ENCODE measurements at places on chromosomes 12 and 14.

DNA sequence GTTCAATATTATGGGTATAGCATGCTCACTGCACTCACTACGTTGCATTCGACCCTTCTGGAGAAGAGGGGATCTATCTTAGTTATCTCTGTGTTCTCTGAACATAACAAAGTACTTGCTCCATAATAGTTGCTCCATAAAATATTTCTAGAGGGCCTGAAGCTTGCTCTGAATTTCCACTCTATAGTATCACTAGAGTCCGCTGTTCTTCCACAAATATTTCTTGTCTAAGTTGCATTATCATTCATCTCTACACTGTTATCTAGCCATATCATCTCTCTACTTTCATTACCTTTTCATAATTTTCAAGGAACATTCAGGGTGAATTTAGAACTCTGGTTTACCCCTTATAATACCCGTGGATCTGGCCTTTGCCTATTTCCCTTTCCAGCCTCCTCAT, 246.1 kb upstream of the PDE3A start:
- no peak for DNase-seq

- DNase-seq: no peak
Observed at GRCh38 chr14:68262567-68262966, 443.0 kb downstream of the RAD51B start.

GRCh38 chr12:54759751-54760150, 94.6 kb upstream of the MUCL1 start:
- DNase-seq: no peak

GRCh38 chr14:95396221-95396620, 76.5 kb upstream of the CLMN start:
- DNase-seq: no peak

GRCh38 chr12:56479625-56480024, 8.3 kb downstream of the GLS2 start:
- DNase-seq: no peak

- DNase-seq: no peak
Observed at GRCh38 chr14:50667684-50667995, 466 bp downstream of the SAV1 start.

DNA sequence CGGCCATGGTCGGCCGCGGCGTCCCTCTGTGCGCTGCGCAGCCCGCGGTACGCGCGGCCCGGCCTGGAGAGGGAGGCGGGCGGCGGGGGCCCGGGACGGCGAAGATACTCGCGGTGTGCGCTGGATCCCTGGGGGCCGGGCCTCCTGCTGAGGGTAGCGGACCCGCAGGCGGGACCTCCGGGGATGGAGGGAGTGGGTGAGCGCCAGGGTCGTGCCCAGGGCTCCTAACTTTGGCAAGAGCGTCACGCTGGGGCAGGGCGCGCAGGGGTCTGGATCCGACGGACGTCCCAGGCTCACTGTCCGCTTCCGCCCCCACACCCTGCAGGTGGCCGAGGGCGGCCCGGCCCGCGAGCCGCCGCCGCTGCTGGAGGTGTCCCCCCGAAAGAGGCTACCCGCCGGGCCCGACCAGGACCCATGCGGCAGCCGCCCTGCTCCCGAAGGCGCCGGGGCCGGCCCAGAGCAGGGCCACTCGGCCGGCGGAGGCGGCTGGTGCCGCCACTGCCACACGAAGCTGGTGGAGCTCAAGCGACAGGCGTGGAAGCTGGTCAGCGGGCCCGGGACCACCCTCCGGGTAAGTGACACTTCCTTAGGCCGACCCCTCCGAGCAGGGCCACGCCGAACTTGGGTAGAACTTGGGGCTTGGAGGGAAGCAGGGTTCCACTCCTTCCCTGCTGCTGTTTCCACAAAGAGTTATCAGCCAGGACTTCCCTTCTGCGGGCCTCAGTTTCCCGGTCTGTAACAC, 502 bp downstream of the KIF26A start:
- peak; percentile 30 for DNase-seq

DNA sequence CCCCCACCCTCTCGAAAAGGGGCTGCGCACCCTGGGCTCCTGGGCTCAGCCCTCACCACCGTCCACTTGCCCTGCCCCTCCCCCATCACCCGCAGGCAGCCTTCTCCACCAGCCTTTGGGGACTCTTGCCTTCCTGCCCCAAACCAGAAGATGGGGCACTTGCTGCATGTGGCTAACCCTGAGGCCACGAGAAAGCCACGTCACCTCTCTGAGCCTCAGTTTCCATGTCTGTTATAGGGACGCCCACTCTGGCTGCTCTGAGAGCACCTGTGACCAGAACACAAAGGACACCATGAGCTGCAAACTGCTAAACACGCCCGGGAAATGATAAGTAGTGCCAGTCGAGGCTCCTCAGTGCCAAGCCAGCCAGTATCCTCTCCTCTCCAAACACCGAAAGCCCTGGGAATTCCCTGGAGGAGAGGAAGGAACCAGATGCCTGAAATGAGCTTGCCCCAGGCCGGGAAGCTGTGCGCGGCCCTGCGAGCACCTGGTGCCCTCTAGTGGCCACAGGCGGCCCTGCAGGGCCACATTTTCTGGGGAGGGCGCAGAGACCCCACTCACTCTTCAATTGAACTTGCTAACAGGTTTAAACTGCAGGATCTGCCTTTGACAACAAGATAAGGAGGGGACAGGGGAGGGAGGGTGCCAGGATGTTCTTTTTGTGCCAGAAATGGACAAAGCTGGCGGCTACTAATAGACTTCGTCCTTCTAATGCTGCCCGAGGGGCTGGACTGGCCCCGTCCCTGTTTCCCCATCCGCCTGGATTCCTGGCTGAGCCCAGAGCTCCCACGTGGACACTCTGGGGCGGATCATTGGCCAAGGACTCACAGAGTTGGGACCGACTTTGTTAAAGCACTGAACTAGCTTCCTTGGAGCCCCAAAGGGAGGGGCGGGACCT, 10.2 kb upstream of the SERPINA9 start:
- peak; percentile 48 for DNase-seq

GRCh38 chr12:52250048-52250990, 17.3 kb downstream of the KRT7 start:
- DNase-seq: no peak

DNA sequence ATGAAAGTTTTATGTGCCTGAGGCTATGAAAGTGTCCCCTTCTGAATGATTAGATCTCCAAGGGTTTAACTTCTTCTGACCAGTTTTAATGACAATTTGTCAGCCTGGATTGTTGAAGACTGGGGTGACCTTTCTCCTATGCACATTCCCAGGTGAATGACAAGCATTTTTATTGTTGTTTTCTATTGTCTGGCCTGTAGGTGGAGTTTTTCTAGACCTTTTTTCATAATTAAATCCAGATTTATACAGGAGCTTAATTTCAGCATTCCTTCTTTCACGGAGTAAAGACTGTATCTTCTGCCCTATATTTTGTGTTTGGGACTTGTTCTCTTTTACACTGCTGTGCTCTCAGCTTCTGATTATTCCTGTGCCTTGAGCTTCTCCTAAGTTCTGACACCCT, 125.0 kb upstream of the FAR2 start:
- no peak for DNase-seq

DNA sequence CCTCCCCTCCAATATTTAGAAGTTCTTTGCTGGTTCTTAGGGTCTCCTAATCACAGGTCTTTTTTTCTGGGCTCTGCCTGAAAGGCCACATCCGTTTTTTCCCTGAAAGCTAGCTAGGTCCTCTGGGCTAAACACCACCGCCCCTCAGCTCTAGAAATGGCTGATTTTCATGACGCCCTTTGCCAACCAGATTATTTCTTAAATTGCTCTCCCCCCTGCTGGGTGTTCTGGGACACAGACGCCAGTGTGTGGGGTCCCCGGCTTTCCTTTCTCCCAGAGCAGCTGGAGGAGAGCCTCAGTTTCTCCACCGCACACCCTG, 45.3 kb upstream of the ATP23 start:
- no peak for DNase-seq

DNA sequence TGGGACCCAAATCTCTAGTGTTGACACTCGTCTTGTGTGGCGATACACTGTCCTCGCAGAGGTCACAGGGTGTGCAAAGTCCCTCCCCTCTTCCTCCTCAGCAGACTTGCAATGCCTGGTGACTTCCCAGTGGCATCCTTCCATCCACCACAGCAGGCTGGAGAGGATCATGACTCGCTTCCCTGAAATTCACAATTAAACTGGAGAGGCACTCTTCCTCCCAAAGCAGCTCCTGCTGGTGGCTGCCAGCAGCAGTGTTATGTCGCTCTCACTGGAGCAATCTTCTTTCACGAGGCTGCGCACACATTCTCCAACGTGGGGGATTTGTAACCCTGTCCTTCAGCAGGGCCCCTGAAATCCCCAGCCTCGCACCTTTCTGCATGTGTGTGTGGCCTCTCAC, 145.2 kb upstream of the TMCC3 start:
- no peak for DNase-seq

GRCh38 chr12:31259136-31259886, 66.6 kb downstream of the SINHCAF start:
- no peak for DNase-seq

DNA sequence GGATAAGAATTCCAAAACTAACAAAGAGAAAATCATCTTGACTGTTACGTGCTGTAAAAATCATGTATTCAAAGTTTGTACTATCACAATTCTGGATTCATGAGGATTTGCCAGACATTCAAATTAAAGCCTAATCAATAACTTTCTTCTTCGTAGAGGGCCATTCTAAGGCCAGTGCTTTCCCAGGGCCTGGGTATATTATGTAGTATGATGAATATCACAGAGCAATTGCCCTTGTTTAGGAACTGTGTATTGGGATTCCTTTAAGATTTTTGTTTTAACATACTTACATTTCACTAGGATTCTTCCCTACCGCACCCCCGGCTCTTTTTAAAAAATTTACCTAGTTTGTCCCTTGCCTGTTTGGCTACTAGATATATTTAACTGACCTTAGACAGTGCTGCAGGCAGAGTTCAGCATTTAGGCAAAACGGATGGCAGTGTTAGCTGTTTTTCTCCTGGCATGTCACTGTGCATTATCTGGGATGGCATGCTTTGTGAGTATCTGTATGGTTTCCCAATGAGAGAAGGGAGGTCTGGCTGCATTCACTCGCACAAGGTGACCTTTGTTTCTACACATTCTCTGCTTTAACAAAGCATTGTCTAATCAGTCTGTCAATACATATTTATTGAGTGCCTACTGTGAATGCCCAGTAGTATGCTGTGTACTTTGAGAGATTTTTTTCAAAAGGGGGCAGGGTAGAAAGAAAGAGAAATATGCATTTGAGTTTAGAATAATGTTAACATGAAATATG, 63.3 kb downstream of the ERC1 start:
- peak; percentile 33 for DNase-seq

DNA sequence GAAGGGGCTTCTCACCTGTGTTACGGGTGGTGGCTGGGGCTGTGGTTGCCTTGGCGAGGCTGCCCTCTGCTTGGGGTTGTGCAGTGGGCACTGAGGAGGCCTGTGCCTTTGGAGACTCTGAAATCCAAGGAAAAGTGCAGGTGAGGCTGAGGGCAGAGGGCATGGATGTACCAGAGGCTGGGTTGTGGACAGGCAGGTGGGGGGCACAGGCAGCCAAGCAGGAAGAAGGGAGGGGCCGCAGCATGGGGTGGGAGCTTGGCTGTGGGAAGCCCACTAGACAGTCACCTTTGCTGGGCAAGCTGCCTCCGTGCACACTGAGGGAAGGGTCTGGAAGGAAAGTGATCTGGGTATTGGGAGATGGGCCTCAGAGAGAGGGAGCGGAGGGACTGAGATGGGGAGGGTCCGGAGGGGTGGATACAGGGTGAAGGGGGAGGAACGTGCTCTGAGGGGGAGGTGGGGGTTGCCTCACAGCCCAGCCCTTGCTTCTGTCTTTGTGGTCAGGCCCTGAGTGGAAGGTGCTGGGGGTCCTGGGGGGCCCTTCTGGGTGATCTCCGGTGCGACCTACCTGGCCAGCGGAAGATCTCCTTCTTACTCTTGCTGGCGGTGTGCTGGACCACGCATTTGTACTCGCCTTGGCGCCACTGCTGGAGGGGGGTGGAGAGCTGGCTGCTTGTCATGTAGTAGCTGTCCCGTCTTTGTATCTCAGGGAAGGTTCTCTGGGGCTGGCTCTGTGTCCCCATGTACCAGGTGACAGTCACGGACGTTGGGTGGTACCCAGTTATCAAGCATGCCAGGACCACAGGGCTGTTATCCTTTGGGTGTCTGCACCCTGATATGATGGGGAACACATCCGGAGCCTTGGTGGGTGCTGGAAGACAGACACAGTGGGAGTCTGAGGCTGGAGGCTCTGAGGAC, 318.7 kb downstream of the TMEM121 start:
- peak; percentile 2 for DNase-seq

Data from heart right ventricle (tissue), 16 donors.